ENCODE measurements at places on chromosomes 16 and 17. TPM values are rescaled to one million over a fixed set of nuclear protein-coding genes. Genes with fewer than 3 reads are reported as not detected.
A peak's percentile ranks its signal among the peaks of the same experiment; 100 is the strongest.

DNA sequence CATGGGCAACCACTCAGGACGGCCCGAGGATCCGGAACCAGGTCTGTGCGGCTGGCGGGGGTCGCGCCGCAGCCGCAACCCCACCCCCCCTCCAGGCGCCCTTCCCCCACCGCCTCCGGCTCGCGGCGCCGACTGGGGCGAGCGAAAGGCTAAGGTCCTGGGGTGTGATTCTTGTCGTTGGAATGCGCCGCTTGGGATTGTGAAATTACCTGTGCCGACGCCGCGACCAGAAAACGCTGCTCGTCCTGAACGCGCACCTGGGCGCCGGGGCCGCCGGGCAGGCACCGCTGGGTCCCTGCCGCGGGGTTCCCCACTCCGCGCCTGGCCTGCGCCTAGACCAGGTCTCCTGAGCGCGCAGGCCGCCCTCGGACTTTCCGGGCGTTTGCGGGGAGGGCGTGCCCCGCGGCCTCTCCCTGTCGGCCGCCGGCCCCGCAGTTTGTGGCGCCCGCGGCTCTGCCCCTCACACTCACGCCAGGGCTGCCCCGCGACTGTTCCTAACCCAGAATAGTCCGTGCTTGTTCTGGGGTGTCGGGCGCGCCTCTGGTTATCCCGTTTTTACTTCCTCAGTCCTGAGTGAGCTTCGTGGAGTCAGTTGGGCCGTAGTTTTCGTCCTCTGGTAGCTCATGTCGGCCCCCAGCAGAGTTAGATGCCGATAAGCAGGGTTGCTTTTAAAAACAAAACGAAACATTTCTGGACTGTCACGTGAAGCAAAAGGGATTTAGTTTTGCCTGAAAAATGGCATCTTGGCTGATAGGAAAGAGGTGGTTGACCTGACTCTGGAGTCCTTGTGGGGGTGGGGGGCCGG, 147.2 kb downstream of the SPECC1 start:
- no peaks in the 10 kb centered on the region for H3K36me3 ChIP-seq
- DNase-seq: peak; percentile 61
- H3K27me3 ChIP-seq: no peaks in the 10 kb centered on the region

GRCh38 chr17:64152428-64153125, 22.6 kb upstream of the ERN1 start:
- H3K27ac ChIP-seq: no peak overlapping the region
- no peak for DNase-seq
- no peaks in the 10 kb centered on the region for H3K27me3 ChIP-seq
- no peaks in the 10 kb centered on the region for H3K36me3 ChIP-seq
- H3K4me3 ChIP-seq: no peak overlapping the region

- no peaks in the 10 kb centered on the region for H3K4me1 ChIP-seq
- no peaks in the 10 kb centered on the region for H3K27me3 ChIP-seq
- H3K36me3 ChIP-seq: no peaks in the 10 kb centered on the region
Observed at GRCh38 chr17:61856035-61856434, 7.3 kb downstream of the BRIP1 start.

DNA sequence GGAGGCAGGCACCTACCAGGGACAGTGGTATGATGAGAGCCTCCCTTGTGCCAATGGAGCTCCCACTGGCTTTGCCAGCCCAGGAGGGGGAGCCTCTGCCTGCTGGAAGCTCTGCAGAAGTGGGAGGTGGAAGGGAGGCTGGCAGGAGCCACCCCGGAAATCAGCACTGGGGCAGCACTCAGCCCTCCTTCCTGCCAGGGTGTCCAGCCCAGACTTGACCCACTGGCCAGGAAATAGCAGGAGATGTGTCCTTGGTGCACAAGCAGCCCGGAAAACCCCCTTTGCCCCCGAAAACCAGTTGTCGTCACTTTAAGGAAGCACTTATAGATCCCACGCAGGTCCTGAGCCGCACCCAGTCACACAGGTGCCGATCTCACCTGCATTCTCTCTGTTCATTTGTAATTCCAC, 49.3 kb upstream of the CACNG4 start:
- H3K27ac ChIP-seq: no peak overlapping the region
- no peaks in the 10 kb centered on the region for H3K36me3 ChIP-seq
- DNase-seq: peak; percentile 62
- H3K4me1 ChIP-seq: no peaks in the 10 kb centered on the region
- H3K4me3 ChIP-seq: no peak overlapping the region
- no peaks in the 10 kb centered on the region for H3K27me3 ChIP-seq

GRCh38 chr16:20875355-20875650, 24.9 kb downstream of the DCUN1D3 start:
- H3K27ac ChIP-seq: no peak overlapping the region
- DNase-seq: no peak
- H3K4me1 ChIP-seq: peaks cover 61% of the 10 kb centered on the region
- no peak overlapping the region for H3K4me3 ChIP-seq

Gene TMEM220
- total RNA-seq: 2.4 TPM

DNA sequence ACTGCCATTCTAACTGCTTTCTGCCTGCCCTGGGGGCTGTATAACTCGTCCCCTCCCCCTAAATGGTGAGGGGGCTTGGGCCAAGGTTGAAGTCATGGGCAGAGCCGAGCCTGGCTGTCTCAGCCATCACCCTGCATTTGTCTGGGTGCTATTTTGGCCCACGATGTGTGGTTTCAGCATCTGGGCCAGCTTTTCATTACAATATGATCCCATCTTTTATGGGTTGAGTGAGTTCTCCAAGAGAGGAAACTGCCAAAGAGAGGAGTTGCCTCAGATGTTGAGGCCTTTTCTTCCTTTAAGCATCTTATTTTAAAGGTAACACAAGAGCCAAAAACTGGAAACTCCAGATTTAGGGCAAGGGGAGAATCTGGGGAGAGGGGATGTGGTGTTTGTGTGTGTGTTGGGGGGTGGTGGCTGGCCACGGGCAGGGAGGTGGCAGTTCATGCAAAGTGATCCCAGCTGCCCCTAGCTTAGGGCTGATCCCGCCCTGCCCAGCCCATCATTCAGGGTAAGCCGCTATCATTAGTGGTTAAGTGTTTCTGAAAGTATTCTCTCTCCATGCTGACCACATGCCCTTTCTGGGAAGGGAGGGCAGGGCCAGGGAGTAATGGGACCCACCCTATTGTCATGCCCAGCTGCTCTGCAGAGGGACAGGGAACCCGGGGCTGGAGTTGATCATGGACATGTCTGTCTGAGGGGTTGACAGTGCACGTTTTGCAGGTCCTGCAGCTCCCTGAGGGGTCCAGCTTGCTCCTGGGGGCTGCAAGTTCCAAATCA, 83.2 kb upstream of the CLEC18A start:
- no peaks in the 10 kb centered on the region for H3K27me3 ChIP-seq
- DNase-seq: no peak
- H3K4me1 ChIP-seq: no peaks in the 10 kb centered on the region
- no peak overlapping the region for H3K4me3 ChIP-seq
- H3K27ac ChIP-seq: no peak overlapping the region

Gene ABCA6
- 30.7 TPM for total RNA-seq

DNA sequence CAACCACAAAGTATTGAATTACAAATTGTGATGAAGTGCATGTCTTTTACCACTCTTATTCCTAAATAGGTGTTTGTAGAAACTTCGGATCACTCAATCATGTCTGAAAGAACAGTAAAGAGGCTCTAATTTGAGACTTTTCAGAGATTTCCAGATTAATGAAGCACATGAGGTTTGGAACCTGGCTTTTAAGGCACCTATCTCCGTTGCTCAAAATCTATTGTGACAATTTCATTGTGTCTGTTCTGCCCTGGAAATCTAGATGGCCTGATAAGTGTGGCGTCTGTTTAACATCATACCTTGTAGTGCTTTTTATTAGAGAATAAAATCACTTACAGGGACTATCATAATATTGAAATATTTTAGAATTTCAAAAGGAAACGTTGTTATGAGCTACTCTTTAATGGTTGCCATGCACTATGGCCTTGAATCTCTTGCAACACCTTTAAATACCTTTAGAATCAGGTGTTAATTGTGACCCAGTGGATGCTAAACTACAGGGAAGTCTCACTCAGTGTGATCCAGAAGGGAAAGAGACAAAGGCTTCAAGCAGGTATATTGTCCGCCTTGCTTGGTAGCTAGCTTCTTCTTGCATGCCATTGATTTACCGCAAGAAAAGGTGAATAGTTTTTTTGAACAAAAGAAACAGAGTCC, 210.3 kb downstream of the CNTNAP4 start:
- H3K4me1 ChIP-seq: no peaks in the 10 kb centered on the region
- H3K27ac ChIP-seq: no peak overlapping the region
- H3K27me3 ChIP-seq: no peaks in the 10 kb centered on the region
- DNase-seq: no peak
- no peak overlapping the region for H3K4me3 ChIP-seq

- no peak overlapping the region for H3K27ac ChIP-seq
- no peaks in the 10 kb centered on the region for H3K4me1 ChIP-seq
- H3K27me3 ChIP-seq: peaks cover 5% of the 10 kb centered on the region
Observed at GRCh38 chr16:87076331-87076949, 240.8 kb downstream of the C16orf95 start.

DNA sequence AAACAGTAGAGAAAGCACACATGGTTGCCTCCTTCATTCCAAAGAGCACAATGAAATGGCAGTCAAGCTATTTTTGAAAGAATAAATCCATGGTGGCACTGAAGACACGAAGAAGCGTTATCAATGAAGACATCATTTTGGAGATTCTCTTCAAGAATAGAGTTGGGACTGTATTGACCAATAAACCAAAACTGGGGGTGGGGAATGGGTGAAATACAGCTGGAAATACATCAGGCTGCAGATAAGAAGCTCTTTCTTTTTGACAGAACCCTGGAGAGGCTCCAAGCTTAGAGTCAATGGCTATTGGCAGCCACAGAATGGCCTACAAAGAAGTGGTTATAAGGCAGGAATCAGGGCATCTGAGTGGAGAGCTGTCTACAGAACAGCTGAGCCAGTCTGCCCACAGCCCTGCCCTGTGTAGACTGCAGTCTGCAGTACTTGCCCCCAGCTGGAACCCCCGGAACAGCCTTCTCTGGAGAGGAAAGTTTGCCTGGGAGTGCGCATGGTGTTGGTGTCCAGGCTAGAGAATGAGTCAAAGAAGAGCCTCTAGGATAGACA, 100.4 kb downstream of the STX8 start:
- DNase-seq: no peak
- H3K4me3 ChIP-seq: no peak overlapping the region
- no peaks in the 10 kb centered on the region for H3K4me1 ChIP-seq
- no peak overlapping the region for H3K27ac ChIP-seq
- no peaks in the 10 kb centered on the region for H3K27me3 ChIP-seq

DNA sequence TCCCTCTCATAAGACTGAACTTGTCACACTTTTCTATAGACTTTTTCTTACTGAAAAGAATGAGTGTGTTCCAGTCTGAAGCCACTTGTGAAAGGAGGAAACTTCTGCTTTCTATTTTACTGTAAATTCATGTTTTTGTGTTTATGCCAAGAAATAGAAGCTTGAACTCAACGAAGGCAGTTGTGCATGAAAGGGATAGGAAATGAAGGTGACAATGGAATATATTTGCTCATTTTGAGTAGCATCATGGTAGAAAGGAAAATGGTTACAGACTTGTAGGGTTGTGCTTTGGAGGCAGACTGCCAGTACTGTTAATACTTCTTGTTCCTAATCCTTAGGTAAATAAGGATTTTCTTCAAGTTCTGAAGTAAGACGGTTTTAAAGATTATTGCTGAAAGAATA, 8.1 kb downstream of the CLTC start:
- H3K4me3 ChIP-seq: no peak overlapping the region
- peaks cover 56% of the 10 kb centered on the region for H3K4me1 ChIP-seq
- H3K27me3 ChIP-seq: no peaks in the 10 kb centered on the region
- DNase-seq: no peak
- H3K36me3 ChIP-seq: no peaks in the 10 kb centered on the region

GRCh38 chr17:46903762-46904672, 18.9 kb upstream of the GOSR2 start:
- no peaks in the 10 kb centered on the region for H3K36me3 ChIP-seq
- no peaks in the 10 kb centered on the region for H3K27me3 ChIP-seq
- no peak overlapping the region for H3K4me3 ChIP-seq
- H3K4me1 ChIP-seq: no peaks in the 10 kb centered on the region

- no peak for DNase-seq
- no peaks in the 10 kb centered on the region for H3K27me3 ChIP-seq
- peaks cover 8% of the 10 kb centered on the region for H3K4me1 ChIP-seq
- no peak overlapping the region for H3K4me3 ChIP-seq
Observed at GRCh38 chr16:71848622-71849021, 2.8 kb downstream of the ATXN1L start.

- H3K27ac ChIP-seq: no peak overlapping the region
- H3K4me3 ChIP-seq: no peak overlapping the region
- no peaks in the 10 kb centered on the region for H3K27me3 ChIP-seq
- no peaks in the 10 kb centered on the region for H3K36me3 ChIP-seq
- DNase-seq: no peak
Observed at GRCh38 chr17:67680445-67681224, 37.1 kb upstream of the NOL11 start.

DNA sequence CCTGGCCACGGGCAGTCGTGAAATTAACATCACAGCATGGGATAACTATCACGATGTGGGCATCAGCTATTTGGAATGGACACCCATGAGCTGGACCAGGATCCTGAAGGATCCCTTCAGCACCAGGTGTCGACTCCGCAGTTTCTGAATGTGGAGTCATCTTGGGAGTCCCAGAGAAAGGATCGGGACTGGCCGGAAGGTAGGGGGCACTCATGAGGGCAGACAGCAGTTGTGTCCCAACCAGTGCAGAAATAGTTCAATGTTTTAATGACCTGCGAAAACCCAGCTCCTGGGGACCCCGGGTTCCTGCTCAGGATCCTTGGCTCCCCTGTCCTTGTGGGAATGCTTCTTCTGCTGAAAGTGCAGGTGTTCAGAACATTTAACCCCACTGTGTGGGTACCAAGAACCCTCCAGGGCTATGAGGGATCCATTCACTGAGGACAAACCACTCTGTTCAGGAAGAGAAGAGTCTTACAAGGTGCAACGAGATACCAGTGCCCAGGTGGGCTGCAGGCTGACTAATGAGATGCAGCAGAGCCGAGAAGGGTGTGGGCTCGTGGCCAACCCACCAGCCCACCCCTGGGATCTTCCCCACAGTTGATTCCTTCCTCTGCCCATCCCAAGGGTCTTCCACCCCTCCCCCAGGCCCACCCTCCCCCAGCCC, 154.8 kb downstream of the SALL1 start:
- H3K27ac ChIP-seq: no peak overlapping the region
- H3K4me3 ChIP-seq: no peak overlapping the region
- no peak for DNase-seq

- H3K4me1 ChIP-seq: peaks cover 33% of the 10 kb centered on the region
- no peak overlapping the region for H3K27ac ChIP-seq
- H3K36me3 ChIP-seq: no peaks in the 10 kb centered on the region
- H3K27me3 ChIP-seq: no peaks in the 10 kb centered on the region
- no peak for DNase-seq
Observed at GRCh38 chr16:24999088-24999670, 16.0 kb downstream of the ARHGAP17 start.

Gene CDH5
- 6.0 TPM for total RNA-seq

DNA sequence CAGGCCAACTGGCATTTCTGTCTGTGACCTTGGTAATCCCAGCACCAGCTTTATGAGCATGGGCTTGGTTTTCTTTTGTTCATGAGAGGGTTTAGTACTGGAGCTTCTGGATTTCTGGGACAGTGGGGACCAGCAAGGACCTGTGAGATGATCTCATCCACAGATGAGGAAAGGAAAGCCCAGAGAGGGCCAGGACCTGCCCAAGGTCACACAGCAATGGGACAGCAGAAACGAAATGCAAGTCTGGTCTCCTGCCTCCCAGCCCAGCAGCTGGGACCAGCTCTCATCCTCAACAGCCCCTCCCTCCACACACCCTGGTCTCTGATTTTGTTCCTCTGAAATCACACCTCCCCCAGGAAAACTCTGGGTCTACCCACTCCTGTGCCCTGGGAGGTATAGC, 7.2 kb downstream of the SPPL2C start:
- no peak overlapping the region for H3K27ac ChIP-seq
- no peaks in the 10 kb centered on the region for H3K36me3 ChIP-seq
- H3K4me1 ChIP-seq: no peaks in the 10 kb centered on the region
- H3K4me3 ChIP-seq: no peak overlapping the region

- no peak for DNase-seq
- no peak overlapping the region for H3K4me3 ChIP-seq
- H3K27ac ChIP-seq: peak overlapping the region; percentile 55
- peaks cover 38% of the 10 kb centered on the region for H3K4me1 ChIP-seq
Observed at GRCh38 chr17:66538776-66539175, 236.4 kb downstream of the PRKCA start.

All from transverse colon (tissue), 4 donors.